ENCODE measurements at places on chromosomes 4 and X. TPM values are rescaled to one million over a fixed set of nuclear protein-coding genes. Genes with fewer than 3 reads are reported as not detected.

Gene SH2D1A
- 0.95 TPM for polyA plus RNA-seq

Gene ACE2
- 0.81 TPM for polyA plus RNA-seq

Gene FANCB
- 3.2 TPM for polyA plus RNA-seq

Gene NHSL2
- polyA plus RNA-seq, result 8.5 TPM

Gene MAGEA12
- polyA plus RNA-seq, result not detected

Gene SRPK3
- polyA plus RNA-seq, result 14.2 TPM

Gene CENPE
- polyA plus RNA-seq, result 13.6 TPM
